Left lobe of liver (tissue), 2 donors: ENCODE measurements at places on chromosomes 12 and 14. TPM values are rescaled to one million over a fixed set of nuclear protein-coding genes. Genes with fewer than 3 reads are reported as not detected.
A peak's percentile ranks its signal among the peaks of the same experiment; 100 is the strongest.

The CLEC2D gene
- 1.6 TPM for total RNA-seq

The FGF23 gene
- 0.25 TPM for total RNA-seq

The CHST11 gene
- total RNA-seq: 1.2 TPM

- DNase-seq: no peak
These were observed 174.8 kb downstream of the APAF1 start for GRCh38 chr12:98819821-98820404.

The ACVR1B gene
- total RNA-seq: 28.0 TPM

The SYCP3 gene
- not detected for total RNA-seq

DNA sequence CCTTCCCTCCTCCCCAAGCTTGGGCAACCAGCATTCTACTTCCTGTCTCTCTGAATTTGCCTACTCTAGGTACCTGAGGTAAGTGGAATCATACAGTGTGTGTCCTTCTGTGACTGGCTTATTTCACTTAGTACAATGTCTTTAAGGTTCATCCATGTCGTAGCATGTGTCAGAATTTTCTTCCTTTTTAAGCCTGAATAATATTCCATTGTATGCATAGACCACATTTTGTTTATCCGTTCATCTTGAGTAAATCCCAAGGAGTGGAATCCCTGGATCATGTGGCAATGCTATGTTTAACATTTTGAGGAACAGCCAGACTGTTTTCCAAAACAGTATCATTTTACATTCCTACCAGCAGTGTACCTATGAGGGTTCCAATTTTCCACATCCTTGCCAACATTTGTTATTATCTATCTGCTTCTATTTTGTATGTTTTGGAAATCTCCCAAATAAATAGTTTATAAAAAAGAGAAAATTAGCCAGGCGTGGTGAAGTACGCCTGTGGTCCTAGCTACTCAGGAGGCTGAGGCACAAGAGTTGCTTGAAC lies 12.4 kb downstream of the HSP90AA1 start:
- DNase-seq: no peak

DNA sequence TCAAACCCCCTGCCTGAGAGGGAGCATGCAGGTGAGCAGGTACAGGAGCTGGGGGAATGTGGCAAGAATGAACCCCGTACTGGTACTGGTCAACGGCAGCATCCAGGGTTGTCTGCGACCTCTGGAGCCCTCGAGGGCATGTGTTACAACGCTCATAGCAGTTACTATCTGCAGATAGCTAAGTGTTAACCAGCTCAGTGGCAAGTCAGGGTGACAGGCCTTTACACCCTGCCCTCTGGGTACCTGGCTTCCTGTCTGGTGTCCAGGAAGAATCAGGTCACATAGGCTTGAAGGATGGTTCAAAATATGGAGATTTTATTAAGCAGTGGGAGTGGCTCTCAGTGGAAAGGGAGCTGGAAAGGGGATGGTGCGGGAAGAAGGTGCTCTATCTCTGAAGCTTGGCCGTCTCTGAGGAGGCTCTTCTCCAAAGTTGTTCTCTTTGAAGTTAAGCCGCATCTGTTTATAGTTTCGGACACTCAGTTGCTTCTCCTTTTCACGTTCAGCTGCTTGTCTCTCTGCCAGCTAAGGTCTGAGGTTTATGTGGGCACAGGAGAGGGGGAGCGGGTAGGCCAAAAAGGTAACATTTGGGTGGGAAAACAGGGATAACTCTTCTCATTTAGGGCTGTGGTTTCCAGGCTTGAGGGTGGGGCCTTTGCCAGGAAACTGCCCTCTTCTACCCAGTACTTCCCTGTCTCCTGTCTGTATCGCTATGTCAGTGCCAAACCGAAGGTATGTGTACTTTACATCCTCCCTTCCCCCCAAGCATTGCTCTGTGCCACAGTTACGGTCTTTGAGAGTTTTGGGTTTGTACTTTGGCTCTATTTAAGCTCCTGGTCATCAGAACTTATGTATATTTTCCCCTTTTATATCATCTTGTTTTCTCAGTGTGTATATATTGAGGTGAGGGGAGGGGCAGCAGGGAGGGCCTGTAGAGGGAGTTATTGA lies 305.8 kb downstream of the RGS6 start:
- no peak for DNase-seq

DNA sequence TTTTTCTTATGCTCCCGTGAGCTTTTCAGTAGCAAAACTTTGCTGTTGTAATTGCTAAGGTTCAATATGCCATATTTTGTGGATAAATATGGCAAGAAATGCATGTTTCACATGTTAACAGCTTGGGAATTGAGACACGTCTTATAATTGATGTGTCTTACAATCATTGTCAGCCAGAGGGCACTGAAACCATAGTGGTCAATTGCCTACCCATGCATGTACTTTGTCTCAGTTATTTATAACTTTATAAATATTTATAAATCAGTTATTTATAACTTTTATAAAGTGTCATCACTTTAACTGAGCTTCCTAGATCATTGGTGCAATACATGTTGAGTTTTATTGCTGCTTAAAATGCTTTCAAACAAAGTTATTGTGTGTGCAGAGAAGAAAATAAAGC lies 82.0 kb downstream of the CATSPERB start:
- DNase-seq: no peak

- DNase-seq: no peak
These were observed 1.6 kb downstream of the CISTR start for GRCh38 chr12:53749986-53750811.

The TAS2R20 gene
- total RNA-seq: 0.45 TPM

DNA sequence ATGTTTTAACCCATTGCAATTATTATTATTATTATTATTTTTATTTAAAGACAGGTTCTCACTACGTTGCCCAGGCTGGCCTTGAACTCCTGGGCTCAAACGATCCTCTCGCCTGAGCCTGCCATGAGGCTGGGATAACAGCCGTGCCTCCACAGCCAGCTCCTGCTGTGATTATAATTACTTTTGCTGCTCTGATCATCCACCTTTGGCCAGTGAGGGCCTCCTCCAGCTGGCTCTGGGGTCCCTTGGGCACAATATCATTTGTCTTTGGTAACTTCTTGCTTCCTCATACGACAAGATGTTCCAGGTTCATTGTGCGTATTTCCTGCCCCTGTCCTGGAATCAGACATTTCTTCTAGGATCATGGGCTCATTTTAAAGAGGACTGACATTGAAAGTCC lies 28.4 kb downstream of the LRTM2 start:
- peak; percentile 27 for DNase-seq

DNA sequence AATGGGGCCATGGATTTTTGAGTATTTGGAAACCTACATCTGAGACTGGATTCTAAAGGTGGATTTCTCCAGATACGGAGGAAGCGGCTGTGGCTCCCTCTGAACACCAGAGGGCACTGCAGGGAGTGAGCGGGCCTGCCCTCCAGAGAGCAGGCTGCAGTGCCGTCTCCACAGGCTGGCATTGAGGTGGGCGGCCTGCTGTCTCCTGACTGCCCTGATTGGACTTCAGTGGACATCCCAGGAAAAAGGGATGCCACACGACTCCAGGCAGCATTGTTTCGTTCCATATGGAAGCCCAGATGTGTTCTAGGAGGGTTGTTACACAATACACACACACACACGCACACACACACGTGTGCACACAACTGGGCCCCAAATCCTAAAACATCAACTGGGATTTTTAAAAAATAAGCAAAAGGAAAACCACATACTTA lies 20.9 kb upstream of the ANO2 start:
- DNase-seq: no peak

DNA sequence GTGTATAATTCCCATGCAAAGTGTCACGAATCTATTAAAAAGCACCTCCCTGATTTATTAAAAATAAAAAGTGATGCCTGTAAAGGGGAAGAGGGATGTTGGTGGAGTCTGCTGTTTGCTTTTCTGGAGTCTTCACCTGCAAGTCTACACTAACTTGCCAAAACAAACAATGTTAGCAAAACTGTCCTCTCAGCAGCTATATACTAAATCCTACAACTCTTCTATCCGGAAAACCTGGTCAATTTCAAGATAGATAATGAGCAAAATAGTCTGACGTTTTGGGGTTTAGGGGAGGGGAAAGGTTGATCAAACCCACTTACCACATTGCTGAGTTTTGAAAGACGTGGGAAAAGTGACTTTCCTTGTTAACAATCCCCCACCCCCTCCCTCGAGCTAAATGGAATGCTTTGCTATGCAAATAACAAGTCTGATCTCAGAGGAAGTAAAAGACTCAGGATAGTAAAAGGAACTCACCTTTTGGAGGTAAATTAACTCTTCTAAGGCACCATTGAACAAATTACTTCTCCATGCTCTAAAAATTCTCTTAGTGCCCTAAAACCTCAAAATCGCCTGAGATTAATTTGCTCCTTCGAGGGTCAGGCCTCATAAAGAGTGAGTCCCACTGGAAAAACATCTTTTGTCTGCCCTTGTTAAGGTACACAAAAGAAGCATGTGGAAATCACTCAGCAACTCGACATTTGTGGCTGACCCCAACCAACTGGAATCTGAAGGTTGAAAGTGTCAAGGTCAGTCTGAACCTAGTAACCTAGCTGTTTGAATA lies 13.5 kb downstream of the BMP4 start:
- DNase-seq: no peak
